PC-3 (cell line): ENCODE measurements at places on chromosomes 13 and 19. TPM values are rescaled to one million over a fixed set of nuclear protein-coding genes. Genes with fewer than 3 reads are reported as not detected.

POLR1G gene
- total RNA-seq, result 25.9 and 43.0 TPM in 2 replicates

EID2B gene
- 2.1 and 3.5 TPM in 2 replicates for total RNA-seq

GRCh38 chr13:74017301-74018061 lies 116.7 kb downstream of the KLF12 start:
- DNase-seq, result no peak
- H3K36me3 ChIP-seq, result no peaks in the 10 kb centered on the region
- no peaks in the 10 kb centered on the region for H3K4me1 ChIP-seq

DNA sequence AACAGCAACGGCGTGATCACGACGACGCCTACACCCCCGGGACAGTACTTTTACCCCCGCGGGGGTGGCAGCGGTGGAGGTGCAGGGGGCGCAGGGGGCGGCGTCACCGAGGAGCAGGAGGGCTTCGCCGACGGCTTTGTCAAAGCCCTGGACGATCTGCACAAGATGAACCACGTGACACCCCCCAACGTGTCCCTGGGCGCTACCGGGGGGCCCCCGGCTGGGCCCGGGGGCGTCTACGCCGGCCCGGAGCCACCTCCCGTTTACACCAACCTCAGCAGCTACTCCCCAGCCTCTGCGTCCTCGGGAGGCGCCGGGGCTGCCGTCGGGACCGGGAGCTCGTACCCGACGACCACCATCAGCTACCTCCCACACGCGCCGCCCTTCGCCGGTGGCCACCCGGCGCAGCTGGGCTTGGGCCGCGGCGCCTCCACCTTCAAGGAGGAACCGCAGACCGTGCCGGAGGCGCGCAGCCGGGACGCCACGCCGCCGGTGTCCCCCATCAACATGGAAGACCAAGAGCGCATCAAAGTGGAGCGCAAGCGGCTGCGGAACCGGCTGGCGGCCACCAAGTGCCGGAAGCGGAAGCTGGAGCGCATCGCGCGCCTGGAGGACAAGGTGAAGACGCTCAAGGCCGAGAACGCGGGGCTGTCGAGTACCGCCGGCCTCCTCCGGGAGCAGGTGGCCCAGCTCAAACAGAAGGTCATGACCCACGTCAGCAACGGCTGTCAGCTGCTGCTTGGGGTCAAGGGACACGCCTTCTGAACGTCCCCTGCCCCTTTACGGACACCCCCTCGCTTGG lies 966 bp downstream of the JUNB start:
- H3K27ac ChIP-seq, result peak overlapping the region; percentile 95
- no peaks in the 10 kb centered on the region for H3K27me3 ChIP-seq
- peak; percentile 79 for DNase-seq
- H3K4me3 ChIP-seq, result peak overlapping the region; percentile 90
- H3K36me3 ChIP-seq, result no peaks in the 10 kb centered on the region
- peaks cover 43% of the 10 kb centered on the region for H3K4me1 ChIP-seq

DNA sequence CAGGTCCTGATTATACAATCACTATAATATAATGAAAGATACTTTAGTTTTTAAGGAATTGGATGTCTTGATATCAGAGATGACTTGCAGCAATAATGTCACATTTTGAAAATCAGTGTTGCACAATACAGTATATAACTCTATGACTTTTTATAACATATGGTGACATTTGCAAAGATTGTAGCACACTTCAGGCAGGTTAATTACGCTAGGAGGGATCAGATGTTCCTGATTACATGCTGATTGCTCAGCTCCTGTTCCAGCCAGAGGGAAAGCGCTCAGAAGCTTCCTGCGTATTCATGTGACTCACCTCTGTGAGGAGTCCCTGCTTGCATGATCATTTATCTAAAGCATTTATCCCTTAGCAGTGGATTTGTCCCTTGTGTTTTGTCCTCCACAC lies 265.6 kb downstream of the GPC5 start:
- no peaks in the 10 kb centered on the region for H3K36me3 ChIP-seq
- DNase-seq, result peak; percentile 1
- no peak overlapping the region for H3K27ac ChIP-seq
- H3K4me1 ChIP-seq, result no peaks in the 10 kb centered on the region

- H3K4me3 ChIP-seq, result no peak overlapping the region
- peaks cover 11% of the 10 kb centered on the region for H3K4me1 ChIP-seq
- no peaks in the 10 kb centered on the region for H3K27me3 ChIP-seq
- no peak overlapping the region for H3K27ac ChIP-seq
These were observed 146.6 kb downstream of the RGCC start for GRCh38 chr13:41603917-41604316.

KIR3DL1 gene
- total RNA-seq, result not detected in 2 replicates

LACC1 gene
- 0.86 and 1.2 TPM in 2 replicates for total RNA-seq

GRCh38 chr19:1261798-1262622 lies 7.1 kb upstream of the CIRBP start:
- peak overlapping the region; percentile 92 for H3K27ac ChIP-seq
- H3K36me3 ChIP-seq, result peaks cover 2% of the 10 kb centered on the region; the same call in 1 of the 2 replicates
- peaks cover 53% of the 10 kb centered on the region for H3K4me1 ChIP-seq
- no peaks in the 10 kb centered on the region for H3K27me3 ChIP-seq
- peak; percentile 48 for DNase-seq

DNA sequence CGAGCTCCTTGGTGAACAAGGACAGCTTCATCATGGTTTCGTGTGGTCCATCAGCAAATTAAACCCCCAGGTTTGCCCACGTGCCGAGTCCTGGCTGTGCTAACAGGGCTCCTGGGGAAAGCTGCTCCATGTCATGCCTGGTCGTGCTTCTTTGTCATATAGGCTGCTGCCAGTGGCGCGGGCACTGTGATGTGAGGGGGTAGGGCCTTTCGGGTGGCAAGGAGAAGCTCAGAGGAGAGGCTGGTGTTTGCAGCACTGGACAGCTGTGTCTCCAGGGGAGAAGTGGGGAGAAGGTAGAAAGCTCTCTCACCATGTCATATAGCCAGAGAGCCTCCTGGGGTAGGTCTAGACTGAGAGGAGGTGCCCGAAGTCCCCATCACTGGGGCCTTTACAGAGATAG lies 13.3 kb downstream of the VSTM2B start:
- DNase-seq, result no peak
- no peaks in the 10 kb centered on the region for H3K4me1 ChIP-seq
- peaks cover 5% of the 10 kb centered on the region; the same call in 1 of the 2 replicates for H3K27me3 ChIP-seq
- no peaks in the 10 kb centered on the region for H3K36me3 ChIP-seq
- no peak overlapping the region for H3K27ac ChIP-seq
- no peak overlapping the region for H3K4me3 ChIP-seq

DNA sequence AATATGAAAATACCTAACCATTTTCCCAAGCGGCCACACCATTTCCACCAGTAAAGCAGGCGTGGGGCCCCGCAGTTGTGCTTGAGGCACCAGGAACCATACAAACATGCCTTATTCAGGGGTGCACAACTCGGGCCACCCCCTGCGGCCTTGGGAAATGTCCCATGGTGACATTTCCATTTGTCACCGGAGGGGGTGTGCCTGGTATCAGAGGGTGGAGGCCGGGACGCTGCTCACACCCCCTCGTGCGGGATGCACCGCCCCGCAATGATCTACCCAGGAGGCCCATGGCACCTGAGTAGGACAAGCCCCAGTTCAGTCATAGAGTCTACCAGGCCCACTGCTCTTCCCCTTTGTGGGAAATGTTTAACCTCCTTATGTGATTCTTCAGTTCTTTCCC lies 218.8 kb downstream of the TEX29 start:
- no peaks in the 10 kb centered on the region for H3K36me3 ChIP-seq
- no peak overlapping the region for H3K27ac ChIP-seq
- no peak for DNase-seq
- H3K4me1 ChIP-seq, result no peaks in the 10 kb centered on the region
- H3K4me3 ChIP-seq, result no peak overlapping the region

RYR1 gene
- not detected in 2 replicates for total RNA-seq

GRCh38 chr19:36267061-36267845 lies 52.3 kb downstream of the ZNF146 start:
- no peak overlapping the region for H3K4me3 ChIP-seq
- no peaks in the 10 kb centered on the region for H3K36me3 ChIP-seq
- no peaks in the 10 kb centered on the region for H3K27me3 ChIP-seq
- no peak for DNase-seq
- H3K27ac ChIP-seq, result no peak overlapping the region

- no peak overlapping the region for H3K27ac ChIP-seq
- H3K36me3 ChIP-seq, result peaks cover 47% of the 10 kb centered on the region
- H3K4me1 ChIP-seq, result no peaks in the 10 kb centered on the region
- DNase-seq, result no peak
- H3K27me3 ChIP-seq, result no peaks in the 10 kb centered on the region
These were observed 15.9 kb downstream of the EPN1 start for GRCh38 chr19:55690769-55691545.

USP12 gene
- total RNA-seq, result 24.2 and 28.7 TPM in 2 replicates

DNA sequence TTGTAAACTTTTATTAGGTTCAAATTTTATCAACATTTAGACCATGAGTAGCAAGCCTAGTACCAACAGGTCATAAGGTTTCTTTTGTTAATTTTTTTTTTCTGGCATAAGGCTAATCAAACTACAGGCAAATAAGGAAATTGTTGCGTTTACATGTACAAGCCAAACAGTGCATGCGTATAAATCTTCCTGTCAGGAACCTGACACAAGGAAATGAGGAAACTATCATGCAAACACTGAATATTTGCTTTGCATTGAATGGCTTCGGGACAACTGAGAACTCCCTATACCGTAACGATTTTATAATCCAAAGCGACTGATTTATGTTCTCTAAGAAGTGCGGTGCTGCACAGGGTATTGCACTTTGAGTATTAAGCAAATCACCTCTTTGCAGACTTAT lies 133.0 kb upstream of the TRPC4 start:
- H3K4me1 ChIP-seq, result no peaks in the 10 kb centered on the region
- peak; percentile 6 for DNase-seq
- H3K36me3 ChIP-seq, result no peaks in the 10 kb centered on the region
- no peak overlapping the region for H3K27ac ChIP-seq
- H3K27me3 ChIP-seq, result peaks cover 15% of the 10 kb centered on the region; the same call in 1 of the 2 replicates

DNA sequence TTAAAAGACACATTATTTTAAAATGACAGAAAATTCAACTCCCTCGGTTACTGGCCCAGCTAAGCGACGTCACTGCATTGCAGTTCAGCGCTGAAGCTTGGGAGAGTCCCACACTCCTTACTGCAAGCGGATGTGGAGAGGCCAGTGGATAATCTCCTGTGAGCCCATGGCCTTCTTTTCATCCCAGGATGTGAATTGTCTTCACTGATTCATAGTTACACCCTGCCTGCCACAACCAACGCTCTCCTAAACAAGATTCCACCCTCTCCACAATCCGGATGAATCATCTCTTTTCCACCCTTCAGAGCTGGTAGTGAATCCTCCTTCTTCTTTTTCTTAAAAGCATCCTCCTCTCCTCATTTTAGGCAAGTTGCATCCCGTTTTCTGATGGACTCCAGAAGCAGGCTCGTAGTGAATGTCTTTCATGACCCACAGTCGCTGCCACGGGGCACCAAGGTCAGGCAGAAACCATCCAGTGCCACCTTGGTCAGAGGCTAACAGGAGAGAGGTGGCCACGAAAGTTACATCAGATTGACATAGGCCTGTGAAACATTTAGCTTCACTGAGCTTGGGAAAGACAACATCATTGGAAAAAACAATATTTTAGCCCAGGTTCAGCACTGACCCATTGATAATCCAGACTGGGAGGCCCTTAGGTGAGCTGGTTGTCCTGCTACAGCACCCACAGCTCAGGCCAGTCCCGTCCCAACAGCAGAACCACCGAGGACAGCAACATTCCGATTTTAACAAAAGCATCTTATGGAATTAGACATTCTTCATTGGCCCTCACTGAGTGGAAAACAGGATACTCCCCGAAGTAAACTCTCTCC lies 2.0 kb downstream of the GJB2 start:
- H3K27ac ChIP-seq, result peak overlapping the region; percentile 86
- no peaks in the 10 kb centered on the region for H3K27me3 ChIP-seq
- peaks cover 27% of the 10 kb centered on the region for H3K4me1 ChIP-seq
- peak; percentile 89 for DNase-seq
- H3K4me3 ChIP-seq, result peak overlapping the region; percentile 73

NHLRC3 gene
- 3.3 and 10.6 TPM in 2 replicates for total RNA-seq

DNA sequence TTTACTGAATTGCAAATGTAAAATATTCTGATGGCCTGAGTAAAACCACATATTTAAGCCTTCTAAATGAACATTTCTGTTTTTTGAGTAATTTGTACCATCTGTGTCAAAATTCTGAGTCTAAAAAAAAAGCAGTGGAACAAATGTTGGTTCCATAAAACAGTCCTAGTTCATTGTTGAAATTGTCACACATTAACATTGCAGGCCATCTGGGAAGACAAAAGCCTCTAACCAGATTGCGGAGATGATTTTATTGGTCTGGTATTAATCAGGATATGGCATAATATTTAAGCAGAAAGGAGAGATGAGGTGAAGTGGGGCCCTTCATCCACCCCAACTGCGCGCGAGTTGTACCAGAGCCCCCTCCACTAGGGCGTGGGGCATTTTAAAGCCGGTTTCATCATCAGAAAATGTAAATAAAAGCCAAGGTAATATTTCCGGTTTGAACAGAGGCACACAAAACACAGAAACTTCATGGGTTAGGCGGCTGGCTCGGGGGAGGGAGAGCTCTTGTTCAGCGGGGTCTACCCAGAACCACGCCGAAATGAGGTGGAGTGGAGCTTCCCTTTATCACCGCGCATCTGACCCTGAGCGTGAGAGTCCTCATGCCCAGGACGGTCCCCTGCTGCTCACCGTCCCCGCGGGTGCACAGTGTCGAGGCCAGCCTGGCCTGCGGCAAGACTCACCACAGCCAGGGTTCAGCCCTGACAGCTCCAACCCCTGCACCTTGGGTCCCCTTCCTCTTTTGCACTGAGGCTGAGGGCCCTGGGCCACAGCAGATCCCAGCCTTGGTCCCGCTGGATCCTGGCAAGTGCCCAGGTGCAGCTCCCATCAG lies 169.2 kb downstream of the URI1 start:
- no peak for DNase-seq
- H3K4me3 ChIP-seq, result no peak overlapping the region
- H3K4me1 ChIP-seq, result no peaks in the 10 kb centered on the region
- H3K27me3 ChIP-seq, result peaks cover 11% of the 10 kb centered on the region; the same call in 1 of the 2 replicates
- no peak overlapping the region for H3K27ac ChIP-seq
- H3K36me3 ChIP-seq, result no peaks in the 10 kb centered on the region

DNA sequence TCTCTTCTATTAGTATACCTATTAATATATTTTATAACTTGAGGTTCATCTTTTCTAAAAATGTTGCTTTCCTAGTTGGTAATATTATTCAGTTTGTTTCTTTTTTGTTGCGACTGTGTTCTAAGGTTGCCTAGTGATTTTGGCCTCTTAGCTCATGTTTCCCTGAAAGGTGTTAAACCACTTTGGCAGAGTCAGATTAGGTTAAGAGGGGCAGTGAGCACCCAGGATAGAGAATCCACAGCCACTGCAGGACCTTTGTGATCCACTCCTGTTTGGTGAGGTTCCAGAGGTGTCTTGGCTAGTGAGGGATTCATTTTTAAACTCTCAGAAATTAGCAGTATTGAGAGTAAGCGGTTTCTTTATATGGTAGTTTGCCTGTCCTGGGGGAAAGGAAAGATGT lies 14.9 kb upstream of the GPR18 start:
- H3K4me1 ChIP-seq, result no peaks in the 10 kb centered on the region
- DNase-seq, result no peak
- H3K27me3 ChIP-seq, result no peaks in the 10 kb centered on the region
- no peak overlapping the region for H3K27ac ChIP-seq
- no peaks in the 10 kb centered on the region for H3K36me3 ChIP-seq
- H3K4me3 ChIP-seq, result no peak overlapping the region

BRME1 gene
- total RNA-seq, result 5.4 and 6.0 TPM in 2 replicates

DNA sequence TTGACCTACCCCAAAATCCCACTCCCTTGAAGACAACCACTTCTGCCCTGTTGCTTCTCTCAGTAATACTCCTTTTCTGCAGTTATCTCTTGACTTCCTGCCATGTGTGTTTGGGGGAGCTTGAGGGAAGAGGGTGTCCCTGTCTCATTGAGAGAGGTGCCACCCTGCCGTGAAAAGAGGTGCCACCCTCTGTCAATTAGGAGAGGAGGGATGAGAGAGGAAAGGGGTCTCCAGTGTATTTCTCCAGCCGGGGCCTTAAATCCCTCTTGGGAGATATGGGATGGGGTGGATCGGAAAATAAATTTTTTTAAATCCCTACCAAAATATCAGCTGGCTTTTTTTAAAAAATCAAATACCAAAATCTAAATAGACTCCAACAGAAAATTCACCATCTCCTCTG lies 16.5 kb downstream of the PLD3 start:
- no peaks in the 10 kb centered on the region for H3K36me3 ChIP-seq
- no peak for DNase-seq
- no peak overlapping the region for H3K27ac ChIP-seq
- H3K4me1 ChIP-seq, result no peaks in the 10 kb centered on the region
